HT1080 (cell line): ENCODE measurements at places on chromosomes 6 and 20. TPM values are rescaled to one million over a fixed set of nuclear protein-coding genes. Genes with fewer than 3 reads are reported as not detected.

GRCh38 chr6:23244300-23244699, 674.9 kb downstream of the HDGFL1 start:
- DNase-seq = peak; percentile 60

DNA sequence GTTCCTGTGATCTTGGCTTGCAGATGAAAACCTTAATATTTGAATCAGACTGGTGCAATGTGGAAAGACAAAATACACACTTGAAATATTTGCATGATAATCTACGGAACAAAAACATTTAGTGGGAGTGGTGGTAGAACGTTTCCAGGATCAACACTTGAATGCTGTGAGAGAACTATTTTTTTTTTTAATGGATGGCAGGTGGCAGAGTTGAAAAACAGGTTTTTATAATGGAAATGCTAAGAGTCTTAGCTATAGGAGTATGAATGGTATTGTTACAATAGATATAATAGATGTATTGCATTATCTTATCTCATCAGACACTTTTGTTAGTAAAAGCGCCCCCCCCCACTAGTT, 49.2 kb downstream of the CDKAL1 start:
- no peak for DNase-seq

Gene SAMD5
- 1.3 and 1.9 TPM in 2 replicates for total RNA-seq

Gene MCHR2
- total RNA-seq = not detected in 2 replicates

Gene C20orf202
- total RNA-seq = not detected in 2 replicates
